Right ventricle myocardium inferior (tissue), 1 donor: ENCODE measurements at places on chromosomes 11 and 22.

GRCh38 chr11:11717064-11717725 is 95.4 kb upstream of the GALNT18 start:
- no peak for DNase-seq

DNA sequence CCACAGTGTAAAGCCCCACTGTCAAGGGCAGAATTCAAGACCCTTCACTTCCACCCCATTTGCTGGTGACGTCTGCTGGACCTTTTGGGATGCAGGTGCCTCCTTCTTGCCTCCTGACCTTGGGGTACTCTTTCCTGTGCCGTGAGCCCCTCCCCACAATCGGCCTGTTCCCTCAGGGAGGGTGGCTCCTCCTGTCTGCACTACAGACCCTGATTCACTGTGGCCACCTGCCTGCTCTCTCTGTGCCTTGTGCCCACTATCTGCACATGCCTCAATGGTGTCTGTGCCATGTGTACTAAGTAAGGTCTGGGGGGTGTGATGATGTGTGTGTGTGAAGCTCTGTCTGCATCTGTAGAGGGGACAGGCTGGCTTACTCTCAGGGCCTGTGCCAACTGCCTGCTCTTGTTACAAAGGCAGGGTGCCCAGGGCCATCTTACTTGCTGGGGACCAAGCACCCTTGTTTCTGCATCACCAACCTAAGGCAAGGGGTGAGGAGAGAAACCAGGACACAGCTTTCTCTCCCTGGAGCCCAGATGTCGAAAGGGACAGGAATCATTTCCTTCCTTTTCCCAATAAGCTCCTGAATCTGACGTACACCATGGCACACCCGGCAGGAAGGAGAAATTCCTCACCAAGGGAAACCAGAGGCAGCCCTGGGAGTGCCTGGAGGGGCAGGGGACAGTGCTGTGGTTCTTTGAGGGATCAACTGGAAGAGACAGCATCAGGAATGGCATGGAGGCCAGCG is 3.7 kb downstream of the PPM1F start:
- no peak for DNase-seq

DNA sequence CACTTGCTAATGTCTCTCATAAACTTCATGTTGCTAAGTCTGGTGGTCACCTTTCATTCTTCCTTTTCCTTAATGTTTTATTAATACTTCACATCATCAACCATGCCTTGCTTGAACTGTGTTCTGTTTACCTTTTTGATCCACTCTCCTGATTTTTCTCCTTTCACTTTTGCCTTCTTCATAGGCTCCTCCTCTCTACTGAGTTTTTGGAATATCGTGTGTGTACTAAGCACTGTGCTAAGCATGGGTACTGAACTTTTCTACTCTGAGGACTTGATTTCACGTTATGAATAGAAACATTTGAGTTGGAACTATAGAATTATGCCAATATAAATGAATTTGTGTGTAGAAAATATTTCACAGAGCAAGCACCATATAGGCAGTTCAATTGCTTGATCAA is 90.6 kb downstream of the ATM start:
- no peak for DNase-seq

GRCh38 chr22:32868946-32869345 is 67.4 kb downstream of the TIMP3 start:
- DNase-seq, result no peak

DNA sequence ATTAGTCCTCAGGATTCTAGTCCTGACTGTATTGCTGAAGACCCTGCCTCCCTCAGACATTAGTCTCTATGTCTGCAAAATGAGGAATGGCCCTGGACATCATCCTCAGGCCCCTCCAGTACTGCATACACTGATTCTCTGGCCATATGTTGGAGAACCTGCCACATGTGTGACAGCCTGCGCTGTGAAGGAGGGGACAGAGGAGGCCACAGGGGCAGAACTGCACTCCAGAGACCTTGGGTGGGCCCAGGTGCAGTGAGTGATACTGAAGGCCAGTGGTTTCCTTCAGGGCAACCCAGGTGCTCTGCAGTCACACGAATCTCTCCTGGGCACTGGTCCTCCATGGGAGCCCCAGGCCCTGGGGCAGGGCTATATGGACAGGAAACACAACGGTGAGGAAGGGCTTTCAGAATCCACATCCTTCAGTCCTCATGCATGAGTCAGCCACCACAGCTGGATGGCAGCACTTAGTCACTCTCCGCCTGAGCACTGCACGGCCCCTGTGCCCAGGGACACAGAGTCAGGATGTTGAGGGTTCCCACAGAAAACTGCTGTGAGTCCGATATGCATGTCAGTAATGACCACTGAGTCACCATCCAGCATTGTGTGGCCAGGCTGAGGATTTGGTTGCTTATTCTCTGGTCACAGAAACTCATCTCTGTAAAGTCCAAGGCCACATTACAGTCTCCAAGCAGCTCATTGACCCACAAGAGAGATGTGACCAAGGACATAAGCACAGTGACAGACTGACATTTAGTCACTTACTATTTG is 39.7 kb downstream of the ME3 start:
- DNase-seq, result no peak

GRCh38 chr22:45235101-45235777 is 5.5 kb downstream of the KIAA0930 start:
- DNase-seq, result no peak
